ENCODE measurements at places on chromosomes 7 and 10.

DNA sequence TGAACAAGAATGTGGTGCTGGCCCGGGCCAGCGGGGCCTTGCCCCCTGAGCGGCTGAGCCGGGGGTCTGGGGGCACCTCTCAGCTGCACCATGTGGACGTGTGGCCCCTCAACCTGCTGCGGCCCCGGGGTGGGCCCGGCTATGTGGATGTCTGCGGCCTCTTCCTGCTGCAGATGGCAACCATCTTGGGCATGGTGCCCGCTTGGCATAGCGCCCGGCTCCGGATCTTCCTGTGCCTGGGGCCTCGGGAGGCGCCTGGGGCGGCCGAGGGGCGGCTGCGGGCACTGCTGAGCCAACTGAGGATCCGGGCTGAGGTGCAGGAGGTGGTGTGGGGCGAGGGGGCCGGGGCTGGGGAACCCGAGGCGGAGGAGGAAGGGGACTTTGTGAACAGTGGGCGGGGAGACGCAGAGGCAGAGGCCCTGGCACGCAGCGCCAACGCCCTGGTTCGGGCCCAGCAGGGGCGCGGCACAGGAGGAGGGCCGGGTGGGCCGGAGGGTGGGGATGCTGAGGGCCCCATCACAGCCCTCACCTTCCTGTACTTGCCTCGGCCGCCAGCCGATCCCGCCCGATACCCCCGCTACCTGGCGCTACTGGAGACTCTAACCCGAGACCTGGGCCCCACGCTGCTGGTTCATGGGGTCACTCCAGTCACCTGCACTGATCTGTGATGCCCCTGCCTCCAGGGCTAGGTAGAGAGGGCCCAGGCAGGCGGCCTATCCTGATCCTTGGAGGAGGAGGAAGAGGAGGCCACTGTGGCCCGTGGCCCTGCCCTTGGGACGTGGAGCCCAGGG, 1.1 kb upstream of the TRIP6 start:
- DNase-seq, result peak; percentile 71

- DNase-seq, result peak; percentile 18
Observed at GRCh38 chr7:877312-878232, 1.2 kb downstream of the GET4 start.

DNA sequence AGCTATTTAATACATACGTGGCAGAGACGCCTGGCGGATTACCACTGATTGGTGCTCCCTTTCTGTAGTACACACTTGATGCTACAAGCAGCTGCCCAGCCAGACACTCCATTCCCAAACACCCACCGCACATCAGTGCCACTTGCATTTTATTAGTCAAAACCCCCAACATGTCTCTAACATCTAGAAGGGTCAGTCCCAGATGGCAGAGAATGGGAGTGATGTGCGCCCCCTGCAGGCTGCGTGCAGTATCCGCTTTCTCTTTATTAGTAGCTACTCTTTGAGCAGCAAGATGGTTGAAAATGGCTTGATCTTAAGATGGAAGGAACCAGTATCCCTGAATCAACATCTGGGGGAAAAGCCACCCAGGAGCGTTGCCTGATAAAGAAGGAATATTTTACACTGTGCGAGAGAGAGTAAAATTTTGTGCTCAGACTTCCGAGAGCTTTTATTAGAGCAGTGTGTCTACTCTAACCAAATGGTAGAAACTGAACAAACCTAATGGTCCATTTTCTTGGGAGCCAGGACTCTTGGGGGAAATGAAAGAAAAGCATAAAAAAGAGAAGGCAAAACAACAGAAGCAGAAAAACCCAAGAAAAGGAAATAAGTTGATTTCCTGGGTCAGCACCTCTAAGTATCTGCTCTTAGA, 78.3 kb downstream of the ST8SIA6 start:
- DNase-seq, result no peak

DNA sequence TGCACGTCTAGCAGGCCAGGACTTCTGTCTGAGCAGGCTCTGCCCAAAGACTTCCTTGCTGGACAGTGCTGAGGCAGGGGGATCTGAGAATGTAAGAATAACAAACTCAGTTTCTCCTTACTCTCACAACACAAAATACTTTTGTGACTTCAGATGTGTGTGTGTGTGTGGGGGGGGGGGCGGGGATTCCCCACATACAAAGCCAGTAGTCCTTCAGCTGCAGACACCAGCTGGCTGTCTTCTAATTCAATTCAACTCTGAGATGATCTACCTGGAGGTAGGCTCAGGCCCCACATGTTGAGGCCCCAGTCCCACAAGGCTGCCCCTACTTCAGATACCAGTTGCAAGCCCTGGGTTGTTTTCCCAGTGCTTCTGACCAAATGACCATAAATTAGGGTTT, 4.7 kb upstream of the CXCL12 start:
- DNase-seq, result no peak

DNA sequence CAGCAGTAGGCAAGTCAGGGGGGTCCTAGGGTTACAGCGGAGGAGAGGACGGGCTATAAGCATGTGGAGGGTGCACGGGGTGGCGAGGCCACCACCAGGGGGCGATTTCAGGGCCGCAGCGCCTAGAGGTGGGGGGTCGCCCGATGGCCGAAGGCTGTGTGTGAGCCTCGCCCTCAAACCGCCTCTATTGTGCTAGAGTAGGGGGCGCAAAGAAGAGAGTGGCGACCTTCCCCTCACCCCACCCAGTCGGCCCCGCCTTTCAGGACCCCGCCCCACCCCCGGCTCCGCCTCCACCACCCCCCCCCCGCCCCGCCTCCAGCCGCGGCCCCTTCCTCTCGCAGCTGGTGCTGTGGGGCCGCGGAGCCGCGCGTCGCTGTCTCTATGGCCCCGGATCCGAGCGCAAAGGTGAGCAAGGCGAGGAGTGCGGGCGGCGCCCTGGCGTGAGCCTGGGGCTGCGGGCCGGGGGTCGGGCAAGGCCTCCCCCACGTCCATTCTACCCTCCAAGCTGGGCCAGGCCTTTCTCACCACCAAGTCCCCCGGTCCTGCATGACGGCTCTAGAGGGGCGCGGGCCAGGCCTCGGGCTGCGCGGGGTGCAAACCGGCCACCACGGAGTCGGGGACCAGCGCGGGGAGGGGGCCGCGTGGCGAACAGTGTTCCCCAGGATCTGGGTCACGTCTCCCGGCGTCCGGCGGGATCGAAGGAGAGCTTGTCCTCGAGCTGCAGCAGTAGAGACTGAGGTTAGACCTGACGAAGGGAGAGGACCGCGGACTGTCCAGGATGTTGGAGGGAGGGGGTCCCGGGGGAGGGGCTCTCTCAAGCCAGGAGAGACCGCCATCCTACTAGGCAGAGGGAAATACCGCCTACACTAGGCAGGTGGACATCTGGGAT, at the start of gene SEMA4G:
Gene SEMA4G, plus strand, starts transcription at position 318 of the 889 bp plus-strand sequence. CDS start 3,409 bp downstream, outside the sequence.
- DNase-seq, result peak; percentile 16

GRCh38 chr7:5270788-5271187, 12.0 kb upstream of the SLC29A4 start:
- DNase-seq, result no peak

DNA sequence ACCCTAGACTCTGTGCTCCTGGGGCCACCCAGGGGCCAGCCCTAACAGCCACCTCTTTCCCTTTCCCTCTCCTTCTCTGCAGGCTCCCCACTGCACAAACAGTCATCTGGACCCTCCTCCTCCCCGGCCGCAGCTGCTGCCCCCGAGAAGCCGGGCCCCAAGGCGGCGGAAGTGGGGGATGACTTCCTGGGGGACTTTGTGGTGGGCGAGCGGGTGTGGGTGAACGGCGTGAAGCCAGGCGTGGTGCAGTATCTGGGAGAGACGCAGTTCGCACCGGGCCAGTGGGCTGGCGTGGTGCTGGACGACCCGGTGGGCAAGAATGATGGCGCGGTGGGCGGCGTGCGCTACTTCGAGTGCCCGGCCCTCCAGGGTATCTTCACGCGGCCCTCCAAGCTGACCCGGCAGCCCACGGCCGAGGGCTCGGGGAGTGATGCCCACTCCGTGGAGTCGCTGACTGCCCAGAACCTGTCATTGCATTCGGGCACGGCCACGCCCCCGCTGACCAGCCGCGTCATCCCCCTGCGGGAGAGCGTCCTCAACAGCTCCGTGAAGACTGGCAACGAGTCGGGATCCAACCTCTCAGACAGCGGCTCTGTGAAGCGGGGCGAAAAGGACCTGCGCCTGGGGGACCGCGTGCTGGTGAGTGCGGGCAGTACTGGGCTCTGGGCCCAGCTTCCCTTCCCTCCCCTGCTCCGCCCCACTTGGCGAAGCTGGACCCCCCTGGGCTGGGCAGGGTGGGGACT, 49.3 kb downstream of the CLIP2 start:
- DNase-seq, result no peak

GRCh38 chr7:3267966-3268690, 32.9 kb upstream of the SDK1 start:
- DNase-seq, result peak; percentile 51

GRCh38 chr10:73629165-73629564, 12.1 kb downstream of the MYOZ1 start:
- no peak for DNase-seq

DNA sequence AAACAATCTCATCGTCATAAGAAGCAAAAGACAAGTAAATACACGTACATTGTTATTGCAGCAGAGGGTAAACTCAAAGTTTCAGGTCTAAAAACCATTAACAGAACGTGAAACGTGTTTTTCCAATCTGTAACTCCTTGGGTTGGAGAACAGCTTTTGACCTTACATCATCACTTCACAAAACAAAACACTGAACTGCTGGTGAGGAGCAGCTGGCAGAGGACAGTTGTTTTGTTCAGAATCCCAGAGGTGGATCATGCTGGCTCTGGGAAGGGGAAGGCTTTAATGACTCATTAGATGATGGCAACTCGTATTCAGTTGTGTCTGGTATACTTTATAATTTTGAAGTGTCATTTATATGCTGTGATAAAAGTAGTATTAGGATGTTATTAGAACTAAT, 923.0 kb upstream of the CELF2 start:
- no peak for DNase-seq

DNA sequence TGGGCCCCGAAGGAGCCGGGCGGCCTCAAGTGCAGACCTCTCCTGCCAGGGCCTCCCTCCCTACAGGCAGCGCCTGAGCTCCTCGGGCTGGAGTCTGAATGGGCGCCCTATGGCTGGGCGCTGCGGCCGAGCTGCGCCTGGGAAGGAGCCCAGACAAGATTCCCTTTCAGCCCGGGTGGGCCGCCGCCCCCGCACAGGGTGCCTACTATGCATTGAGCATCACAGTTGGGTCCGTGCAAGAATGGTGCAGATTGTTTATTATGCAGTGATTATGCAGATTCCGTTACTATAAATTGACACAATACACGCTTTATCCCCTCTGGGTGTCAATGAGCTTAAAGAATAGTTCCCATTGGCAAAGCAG, 77.2 kb upstream of the PDGFA start:
- no peak for DNase-seq

GRCh38 chr10:27709304-27709703, 36.3 kb downstream of the MKX start:
- peak; percentile 45 for DNase-seq

DNA sequence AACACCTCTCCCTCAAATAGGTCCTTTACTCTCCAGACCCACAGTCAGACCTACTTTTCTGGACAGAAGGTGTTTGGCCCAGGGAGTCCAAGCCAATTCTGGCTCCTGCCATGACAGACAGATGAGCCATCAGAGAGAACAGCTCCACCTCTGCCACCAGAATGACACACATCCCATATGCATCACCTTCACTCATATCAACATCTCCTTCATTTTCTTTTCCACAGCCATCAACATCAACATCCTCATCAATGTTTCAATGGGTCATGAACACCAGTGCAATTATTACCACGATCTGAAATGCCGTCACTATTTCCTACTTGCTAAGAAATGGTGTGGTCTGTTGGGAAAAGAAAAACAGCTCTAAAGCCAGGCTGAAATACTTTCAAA, 67.9 kb downstream of the CCDC71L start:
- no peak for DNase-seq

- DNase-seq, result no peak
Observed at GRCh38 chr7:48837266-48837665, 87.1 kb upstream of the CDC14C start.

- DNase-seq, result no peak
Observed at GRCh38 chr10:21694631-21695030, 160.6 kb downstream of the MLLT10 start.

DNA sequence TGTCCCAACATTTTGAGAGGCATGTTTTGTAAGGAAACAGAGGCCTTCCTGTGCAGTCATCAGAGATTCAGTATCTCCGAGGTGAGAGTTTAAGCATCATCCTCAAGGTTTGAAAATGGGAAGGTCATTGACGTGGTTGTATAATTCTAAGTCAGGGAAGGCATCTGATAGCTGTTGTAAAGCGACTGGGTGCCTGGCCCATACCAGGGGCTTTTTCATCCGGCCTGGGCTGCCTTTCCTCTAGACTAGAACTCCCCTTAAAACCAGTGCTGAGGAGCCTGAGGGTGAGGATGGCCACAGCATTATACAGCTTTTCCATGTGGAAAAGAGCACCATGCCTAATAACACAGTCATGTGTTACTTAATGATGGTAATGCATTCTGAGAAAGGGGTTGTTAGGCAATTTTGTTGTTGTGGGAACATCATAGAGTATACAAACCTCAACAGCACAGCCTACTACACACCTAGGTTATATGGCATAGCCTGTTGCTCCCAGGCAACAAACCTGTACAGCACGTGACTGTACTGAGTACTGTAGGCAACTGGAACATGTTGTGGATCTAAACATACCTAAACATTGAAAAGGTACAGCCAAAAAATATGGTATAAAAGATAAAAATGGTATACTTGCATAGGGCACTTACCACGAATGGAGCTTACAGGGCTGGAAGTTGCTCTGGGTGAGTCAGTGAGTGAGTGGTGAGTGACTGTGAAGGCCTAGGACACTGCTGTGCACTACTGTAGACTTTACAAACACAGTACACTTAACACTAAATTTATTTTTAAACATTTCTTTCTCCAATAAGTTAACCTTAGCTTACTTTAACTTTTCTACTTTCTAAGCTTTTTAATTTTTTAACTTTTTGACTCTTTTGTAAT, 13.5 kb upstream of the CACUL1 start:
- DNase-seq, result peak; percentile 36

DNA sequence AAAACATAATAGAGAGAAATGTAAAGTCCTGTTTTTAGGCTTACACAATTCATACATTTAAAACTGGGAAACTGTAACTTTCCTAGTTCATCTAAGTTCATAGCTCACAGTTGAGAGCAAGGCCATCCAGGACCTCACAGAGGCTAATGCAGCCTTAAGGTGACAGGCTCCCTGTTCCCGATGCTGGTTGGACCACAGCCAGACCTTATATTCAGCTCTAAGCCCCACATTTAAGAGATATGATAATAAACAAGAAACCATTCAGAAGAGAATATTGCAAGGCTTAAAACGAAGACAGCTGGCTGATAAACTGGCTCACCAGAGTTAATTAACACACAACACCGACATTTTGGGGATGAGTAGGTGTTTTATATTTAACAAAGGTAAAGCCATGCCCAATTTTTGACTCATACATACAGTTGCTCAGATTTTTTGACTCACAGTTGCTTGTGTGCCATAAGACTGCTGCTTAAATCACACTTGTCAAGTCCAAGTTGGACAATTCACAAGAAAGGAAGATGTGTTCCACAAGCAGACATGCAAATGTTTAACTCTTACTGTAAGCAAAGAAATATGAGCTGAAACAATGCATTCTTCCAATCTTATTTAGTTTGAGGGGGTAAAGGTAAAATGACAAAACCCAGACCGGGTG, 41.1 kb upstream of the TMEM213 start:
- peak; percentile 55 for DNase-seq

- no peak for DNase-seq
Observed at GRCh38 chr10:133185916-133186315, 25.9 kb downstream of the KNDC1 start.
